T-cell (primary cell): ENCODE measurements at places on chromosomes 11 and 22.

DNA sequence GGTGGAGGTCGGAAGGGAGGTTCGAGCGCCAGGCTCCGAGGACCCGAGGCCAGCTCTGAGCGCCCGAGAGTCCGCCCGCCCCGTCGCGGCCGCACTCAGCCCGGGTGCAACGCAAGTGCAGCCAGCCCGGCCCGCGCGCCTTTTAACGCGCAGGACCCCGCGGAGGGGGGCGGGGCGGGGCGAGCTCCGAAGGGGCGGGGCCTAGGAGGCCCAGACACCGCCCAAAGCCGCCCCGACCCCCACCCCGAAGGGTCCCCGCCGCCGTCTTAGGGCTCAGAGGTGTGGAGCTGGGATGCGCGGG is at the start of gene PHOX2A:
TSS of gene PHOX2A (minus strand) at position 117 of the 301 bp plus-strand sequence. CDS start 172 bp downstream, outside the sequence.
- no peak for DNase-seq

DNA sequence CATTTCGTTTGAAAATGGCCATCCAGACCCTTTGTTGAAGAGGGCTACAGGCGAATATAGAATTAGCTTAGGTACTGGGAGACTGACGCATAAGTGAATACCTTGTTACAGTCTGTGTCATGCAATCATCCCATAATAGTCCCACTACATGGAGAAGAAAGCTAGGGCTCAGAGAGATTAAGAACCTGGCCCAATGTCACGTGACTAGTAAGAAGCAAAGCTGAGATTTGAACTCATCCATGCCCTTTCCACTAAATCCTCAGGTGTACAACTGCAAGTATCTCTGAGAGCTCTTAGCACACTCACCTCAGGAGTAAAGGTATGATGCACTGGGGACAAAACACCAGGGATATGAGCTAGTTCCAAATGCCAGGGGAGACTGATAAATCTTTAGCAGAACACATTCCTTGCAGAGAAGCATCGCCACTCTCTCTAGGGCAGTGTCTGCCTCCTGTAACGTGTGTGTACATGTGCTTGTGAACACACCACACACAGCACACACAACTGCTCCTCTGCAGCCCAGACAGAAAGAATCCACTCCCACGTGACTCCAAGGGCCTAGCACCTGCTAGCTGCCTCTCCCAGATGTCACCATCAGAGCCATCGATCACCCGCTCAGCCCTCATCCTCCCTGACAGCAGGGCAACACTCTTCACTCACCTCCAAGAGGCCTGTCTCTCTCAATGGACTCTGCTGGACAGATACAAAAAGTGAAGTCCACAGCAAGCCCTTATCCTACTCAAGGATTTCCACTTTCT is 402.8 kb downstream of the NXPE2 start:
- DNase-seq, result no peak

DNA sequence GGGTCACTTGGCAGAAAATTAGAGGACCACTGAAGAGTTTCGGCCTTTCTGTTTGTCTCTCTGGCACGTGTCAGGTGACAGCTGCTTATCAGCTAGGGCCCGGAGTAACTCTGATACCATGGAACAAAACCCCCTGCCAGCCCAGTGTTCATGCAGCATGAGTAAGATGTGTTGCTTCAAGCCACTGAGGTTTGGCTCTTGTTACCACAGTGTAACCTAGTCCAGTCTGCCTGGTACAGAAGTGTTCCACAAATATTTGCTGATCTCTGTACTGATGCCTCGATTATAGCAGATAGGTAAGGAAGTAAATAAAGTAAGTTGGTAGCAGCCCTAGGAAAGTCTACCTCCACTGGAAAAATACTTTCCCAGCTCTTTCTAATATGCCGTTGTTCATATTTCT is 20.5 kb upstream of the ETS1 start:
- no peak for DNase-seq

GRCh38 chr11:36564376-36565030 is 3.3 kb upstream of the RAG1 start:
- DNase-seq, result peak; percentile 22

DNA sequence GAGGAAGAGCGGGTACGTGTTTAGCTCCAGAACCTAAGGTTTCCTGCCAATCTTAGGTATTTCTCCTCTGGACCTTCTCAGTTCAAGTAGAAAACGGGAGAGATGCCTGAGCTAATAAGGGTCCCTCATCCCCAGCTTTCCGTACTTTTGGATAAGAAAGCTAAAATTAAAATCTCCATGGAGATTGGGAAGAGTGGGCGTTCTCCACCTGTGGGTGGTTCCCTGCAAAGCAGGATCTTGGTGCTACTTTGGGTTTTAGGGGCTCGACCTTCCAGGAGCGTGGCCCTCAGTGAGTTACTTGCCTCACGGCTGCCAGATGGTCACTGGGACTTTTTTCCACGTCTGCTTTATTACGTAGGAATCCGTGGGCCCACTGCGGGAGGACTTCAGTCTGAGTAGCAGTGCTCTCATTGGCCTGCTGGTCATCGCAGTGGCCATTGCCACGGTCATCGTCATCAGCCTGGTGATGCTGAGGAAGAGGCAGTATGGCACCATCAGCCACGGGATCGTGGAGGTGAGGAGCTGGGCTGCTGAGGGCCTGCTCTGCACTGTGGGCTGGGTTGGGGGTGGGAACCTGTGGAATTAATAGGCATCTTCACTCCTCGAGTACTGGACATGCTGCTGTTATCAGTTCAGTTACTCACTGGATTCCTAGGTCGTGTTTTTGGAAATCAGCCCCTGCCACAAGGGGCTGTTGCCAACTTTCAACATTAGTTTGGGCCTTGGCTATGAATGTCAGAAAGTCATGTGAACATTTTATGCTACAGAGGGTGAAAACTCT is 17.8 kb upstream of the ST14 start:
- no peak for DNase-seq

- DNase-seq, result no peak
Observed at GRCh38 chr22:44012591-44012990, 11.5 kb upstream of the PARVB start.
